Lung (tissue), 17 donors: ENCODE measurements at places on chromosomes 16 and 17. TPM values are rescaled to one million over a fixed set of nuclear protein-coding genes. Genes with fewer than 3 reads are reported as not detected.

The HCRT gene
- total RNA-seq: not detected

DNA sequence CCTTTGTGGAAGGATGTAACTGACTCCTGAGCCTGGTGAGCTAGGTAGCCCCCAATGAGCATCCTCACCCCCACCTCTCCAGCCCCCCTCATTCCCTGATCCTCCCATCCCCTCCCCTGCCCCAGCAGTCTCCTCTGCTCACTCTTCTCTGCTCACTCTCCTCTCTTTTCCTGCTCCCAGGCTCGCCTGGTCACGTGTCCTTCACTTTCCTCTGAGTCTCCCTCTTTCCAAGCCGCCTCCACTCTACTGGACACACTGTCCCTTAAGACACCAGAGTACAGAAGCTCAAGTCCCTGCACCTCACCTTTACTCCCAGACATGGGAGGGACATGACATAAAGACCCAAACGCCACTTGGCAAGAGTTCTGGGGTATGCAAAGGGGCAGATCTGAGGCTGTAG lies 76.3 kb upstream of the RBL2 start:
- no peaks in the 10 kb centered on the region for H3K27me3 ChIP-seq
- no peak overlapping the region for H3K4me3 ChIP-seq
- no peaks in the 10 kb centered on the region for H3K4me1 ChIP-seq
- H3K27ac ChIP-seq: no peak overlapping the region
- H3K36me3 ChIP-seq: no peaks in the 10 kb centered on the region

- H3K36me3 ChIP-seq: no peaks in the 10 kb centered on the region
- H3K27ac ChIP-seq: no peak overlapping the region
- no peak for DNase-seq
- no peaks in the 10 kb centered on the region for H3K27me3 ChIP-seq
These were observed 173.8 kb upstream of the CHMP6 start for GRCh38 chr17:80817861-80818260.

- no peak for DNase-seq
- H3K36me3 ChIP-seq: no peaks in the 10 kb centered on the region
- no peak overlapping the region for H3K27ac ChIP-seq
- peaks cover 26% of the 10 kb centered on the region for H3K4me1 ChIP-seq
- no peak overlapping the region for H3K4me3 ChIP-seq
These were observed 24.5 kb downstream of the C17orf67 start for GRCh38 chr17:56809106-56809819.

DNA sequence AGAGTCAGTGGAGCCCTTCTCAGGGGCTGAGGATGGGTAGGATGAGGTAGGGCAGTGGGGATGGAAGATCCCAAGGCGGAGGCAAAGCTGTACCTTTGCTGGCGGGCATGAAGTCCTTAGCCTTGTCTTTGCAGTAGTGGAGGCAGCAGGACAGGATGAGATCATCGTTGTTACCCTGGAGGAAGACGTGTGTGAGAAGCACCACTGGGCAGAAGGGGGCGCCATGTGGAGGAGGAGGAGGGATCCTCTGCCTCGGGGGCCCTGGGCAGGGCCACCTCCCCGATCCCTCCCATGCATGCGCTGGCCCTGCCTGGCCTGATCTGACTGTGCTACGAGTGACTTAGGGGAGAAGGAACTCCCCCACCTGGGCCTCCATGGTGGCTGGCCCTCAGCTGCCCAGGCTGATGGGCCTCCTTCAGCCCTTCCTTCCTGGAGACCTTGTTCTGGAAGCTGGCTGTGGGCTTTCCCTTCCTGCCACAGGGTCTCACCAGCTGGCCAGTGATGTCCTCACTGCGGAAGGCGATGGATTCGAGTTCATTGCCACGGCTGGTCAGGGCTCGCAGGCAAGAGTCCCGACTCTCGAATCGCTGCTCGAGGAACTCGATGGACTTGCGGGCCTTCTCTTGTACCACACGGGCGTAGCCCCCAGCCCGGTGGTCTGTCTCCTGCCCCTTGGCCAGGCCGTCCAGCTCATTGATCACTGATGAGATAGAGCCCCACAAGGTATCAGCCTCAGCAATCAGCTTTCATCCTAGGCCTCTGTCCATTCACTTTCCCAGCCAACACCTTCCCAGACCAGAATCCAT lies 10.3 kb downstream of the HIC1 start:
- no peak overlapping the region for H3K4me3 ChIP-seq
- H3K27me3 ChIP-seq: no peaks in the 10 kb centered on the region
- H3K27ac ChIP-seq: peak overlapping the region; percentile 59
- H3K36me3 ChIP-seq: peaks cover 26% of the 10 kb centered on the region
- peak; percentile 79 for DNase-seq
- peaks cover 95% of the 10 kb centered on the region for H3K4me1 ChIP-seq

DNA sequence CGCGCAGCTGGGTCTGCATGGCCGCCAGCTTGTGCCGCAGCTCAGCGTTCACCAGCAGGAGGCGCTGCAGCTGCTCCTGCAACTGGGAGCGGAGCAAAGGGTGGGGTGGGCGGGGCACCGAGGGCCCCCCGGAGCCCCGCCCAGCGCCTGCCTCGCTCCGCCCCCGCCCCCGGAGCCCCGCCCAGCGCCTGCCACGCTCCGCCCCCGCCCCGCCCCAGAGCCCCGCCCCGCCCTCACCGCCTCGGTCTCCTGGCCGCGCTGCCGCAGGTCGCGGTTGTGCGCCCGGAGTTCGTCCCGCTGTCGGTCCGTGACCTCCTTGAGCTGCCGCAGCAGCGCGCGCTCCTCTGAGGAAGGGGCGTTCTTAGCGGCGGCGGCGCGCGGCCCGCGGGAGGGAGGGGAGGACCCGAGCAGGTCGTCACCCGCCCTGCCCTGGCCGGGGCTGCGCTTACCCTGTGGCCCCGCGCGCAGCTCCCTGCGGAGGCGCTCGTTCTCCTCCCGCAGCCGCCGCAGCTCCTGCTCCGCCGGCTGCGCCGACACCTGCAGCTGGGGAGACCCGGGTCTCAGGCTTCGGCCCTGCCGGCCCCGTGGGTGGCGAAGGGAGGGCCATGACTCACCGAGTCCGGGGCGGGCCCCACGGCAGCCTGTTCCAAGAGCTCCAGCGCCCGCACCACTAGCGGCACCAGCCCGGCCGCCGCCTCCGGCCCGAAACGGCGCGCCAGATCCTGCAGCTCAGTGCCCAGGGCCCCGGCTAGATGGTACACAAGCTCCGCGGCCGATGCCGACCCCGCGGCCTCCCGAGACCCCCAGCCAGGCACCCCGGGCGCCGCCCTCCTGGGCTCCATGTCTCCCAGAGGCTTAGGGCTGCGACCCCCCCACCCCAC lies 463 bp downstream of the RILP start:
- peak overlapping the region; percentile 99 for H3K27ac ChIP-seq
- peak; percentile 97 for DNase-seq
- H3K4me3 ChIP-seq: peak overlapping the region; percentile 56
- peaks cover 5% of the 10 kb centered on the region for H3K4me1 ChIP-seq
